ENCODE measurements at places on chromosomes 1 and 21.

- no peak for DNase-seq
Measured at GRCh38 chr1:34603594-34603993, 151.3 kb upstream of the GJB5 start.

DNA sequence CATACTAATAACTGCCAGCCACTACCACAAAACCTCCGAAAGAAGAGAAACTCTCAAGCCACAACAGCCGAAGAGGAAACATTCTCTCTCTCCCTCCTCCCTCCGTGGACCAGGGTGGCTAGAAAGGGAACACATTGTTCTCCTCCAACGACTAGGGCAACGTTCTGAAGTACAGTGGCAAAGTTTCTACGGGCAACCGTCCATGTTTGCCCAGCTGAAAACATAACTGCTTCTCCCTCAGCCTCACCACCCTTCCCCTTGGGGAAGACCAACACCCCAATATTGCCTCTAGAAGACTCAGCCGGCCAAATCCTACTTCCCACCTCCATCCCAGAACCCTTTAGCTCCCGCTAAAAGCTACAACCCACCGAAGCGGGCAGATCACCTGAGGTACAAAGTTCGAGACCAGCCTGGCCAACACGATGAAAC is 2.0 kb downstream of the GLUL start:
- DNase-seq = no peak

DNA sequence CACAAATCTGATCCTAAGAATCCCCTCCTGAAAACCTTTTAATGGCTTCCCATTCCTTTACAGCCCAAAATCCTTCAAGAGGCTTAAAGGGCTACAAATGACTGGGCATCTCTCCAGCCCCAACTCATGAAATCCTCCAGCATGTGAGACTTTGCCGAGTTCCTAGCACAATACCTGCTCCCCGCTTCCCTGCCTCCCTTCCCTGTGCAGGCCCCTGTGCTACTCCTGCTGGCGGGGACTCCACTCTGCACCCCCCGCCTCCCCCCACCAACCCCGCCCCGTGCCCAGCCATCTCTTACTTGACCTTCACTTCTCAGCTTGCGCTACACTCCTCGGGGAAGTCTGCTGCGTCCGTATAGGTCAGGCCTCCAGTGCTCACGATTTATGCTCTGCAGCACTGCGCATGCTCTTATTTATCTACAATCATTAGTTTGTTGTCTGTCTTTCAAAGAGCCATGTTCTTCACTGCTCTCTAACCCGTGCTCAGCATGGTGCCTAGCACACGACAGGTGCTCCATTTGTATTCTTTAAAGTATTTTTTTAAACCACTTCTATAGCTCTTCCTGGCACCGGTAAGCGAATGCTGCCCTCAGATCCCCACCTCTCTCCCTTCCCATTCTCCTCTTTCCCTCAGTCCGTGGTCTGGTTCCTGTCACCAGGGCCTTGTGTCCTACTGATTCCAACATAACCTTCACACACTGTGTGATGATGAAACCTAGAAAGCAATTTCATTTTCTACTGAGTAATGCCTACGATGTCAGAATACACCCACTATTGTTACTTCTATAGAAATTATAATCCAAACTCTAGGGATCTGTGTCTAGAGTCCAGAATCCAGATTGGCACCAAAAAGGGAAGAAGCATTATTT is 37.5 kb upstream of the PLA2G2C start:
- DNase-seq = no peak

DNA sequence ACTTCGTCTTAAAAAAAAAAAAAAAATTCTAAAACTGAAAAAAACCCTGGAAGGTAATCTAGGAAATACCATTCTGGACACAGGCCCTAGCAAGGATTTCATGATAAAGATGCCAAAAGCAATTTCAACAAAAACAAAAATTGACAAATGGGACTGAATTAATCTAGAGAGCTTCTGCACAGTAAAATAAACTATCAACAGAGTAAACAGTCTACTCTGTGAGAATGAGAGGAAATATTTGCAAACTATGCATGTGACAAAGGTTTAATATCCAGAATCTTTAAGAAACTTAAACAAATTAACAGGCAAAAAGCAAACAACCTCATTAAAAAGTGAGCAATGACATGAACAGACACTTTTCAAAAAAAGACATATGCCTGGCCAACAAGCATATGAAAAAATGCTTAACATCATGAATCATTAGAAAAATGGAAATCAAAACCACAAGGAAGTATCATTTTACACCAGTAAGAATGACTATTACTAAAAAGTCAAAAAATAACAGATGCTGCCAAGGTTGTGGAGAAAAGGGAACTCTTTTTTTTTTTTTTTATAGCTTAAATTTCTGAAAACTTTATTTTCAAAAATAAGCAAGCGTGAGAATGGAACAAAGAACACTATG is 29.4 kb upstream of the RNPC3 start:
- no peak for DNase-seq

DNA sequence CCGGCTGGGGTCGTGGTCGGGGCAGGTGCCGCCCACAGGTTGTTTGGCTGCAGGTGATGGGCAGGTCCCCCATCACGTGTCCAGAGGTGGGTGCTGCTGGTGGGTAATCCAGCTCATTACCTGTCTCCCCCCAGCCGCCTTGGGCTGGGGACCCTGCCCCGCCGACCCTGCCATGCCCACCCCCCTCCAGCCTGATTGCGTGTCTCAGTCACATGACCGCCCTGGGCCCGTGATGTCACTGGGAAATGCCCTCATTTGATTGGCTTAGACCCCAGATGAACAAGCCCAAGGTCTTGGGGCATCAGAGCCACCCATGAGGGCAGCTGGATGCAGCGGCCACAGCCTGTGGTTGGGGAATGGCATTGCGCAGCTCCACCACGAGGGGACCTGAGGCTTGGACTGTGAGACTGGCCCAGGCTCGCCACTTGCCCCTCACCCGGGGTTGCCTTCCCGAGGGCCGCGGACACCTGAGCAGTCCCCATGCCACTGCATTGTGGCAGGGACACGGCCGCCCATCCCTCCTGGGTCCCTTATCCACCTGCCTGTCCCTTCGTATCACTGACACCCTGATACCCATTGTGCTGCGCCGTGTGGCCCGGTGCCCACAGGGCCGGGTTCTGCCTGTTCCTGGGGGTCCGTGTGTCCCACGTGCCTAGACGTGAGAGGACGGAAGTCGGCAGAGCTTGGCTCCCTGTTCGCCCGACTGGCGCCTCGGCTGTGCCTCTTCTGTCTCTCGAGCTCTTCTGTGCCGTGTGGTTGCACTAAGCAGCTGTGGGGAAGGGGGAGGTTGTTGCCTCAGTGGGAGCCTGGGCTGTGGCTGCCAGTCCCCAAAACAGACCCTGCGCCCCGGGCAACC is 68.0 kb downstream of the FAAP20 start:
- no peak for DNase-seq

DNA sequence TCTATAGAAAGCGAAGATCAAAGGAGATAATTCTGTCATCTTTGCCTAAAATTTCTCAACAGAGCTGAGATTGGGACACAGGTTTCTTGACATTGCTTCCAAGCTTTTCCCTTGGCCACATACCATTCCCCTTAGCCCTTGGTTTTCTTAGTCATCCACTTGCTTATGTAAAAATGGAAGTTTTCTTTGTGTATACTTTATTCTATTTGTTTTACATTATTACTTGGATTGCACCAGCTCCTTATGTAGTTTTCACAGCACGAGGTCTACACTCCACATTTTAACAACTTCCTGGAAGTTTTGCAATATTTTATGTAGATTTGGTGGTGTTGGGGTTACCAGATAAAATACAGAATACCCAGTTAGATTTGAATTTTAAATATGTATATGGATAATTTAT is 129.8 kb downstream of the PLA2G4A start:
- DNase-seq = no peak

DNA sequence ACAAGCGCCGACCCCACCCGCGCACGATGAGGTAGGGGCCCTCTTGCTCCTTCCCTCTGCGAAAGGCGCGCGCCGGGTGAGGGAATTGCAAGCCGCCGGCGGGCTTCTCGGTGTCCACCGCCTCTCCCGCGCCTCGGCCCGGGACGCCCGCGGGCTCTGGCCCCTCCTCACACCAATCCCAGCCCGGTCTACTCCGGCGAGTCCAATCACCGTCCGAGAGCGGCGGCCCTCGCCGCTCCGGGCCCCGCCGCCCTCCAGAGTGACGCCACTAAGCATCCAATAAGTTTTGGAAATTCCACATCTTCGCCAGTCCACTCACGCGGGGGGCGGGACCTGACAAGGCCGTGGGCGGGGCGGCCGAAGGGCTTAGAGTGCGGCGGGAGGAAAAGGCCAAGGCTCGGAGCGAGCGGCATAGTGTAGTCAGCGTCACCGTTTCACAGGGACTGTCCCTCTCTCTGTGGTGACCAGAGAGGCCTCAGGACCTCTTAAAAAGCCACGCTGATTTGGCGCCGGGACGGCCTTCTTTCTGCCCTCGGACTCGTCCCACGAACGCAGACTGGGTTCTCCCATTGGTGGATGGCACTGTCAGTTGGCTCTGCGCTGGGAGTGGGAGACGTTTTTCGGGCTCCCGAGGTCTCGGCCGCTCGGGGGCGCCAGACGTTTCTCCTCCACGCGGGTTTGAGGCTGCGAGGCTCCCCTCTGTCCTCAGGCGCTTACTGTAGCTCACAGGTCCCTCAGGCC is at the start of gene TRIM45:
Gene TRIM45 (minus strand): TSS at position 161 of the 741 bp plus-strand sequence. CDS start 548 bp downstream, outside the sequence.
- peak; percentile 85 for DNase-seq

GRCh38 chr1:32741059-32741412 is 38.5 kb upstream of the SYNC start:
- DNase-seq = no peak

DNA sequence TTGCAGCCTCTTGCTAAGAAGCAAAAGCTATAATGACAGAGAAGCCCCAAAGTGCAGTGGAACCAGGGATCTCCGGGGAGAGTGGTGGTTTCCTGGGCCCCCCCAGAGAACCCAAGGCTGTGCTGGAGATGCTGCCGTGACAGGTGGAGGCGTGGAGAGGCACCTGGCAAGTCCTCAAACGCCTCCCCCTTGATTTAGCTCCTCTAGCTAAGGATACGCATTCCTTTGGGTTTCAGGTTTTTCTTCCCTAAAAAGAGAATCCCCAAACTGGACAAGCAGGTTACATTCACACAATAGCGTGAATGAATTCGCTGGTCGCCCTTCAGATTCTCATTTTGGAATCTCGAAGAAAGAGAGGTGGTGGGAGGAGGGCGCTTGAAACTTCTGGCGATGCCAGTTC is 853 bp upstream of the ATP1A1 start:
- DNase-seq = no peak

- DNase-seq = no peak
Measured at GRCh38 chr1:239717097-239717917, 330.9 kb downstream of the CHRM3 start.

DNA sequence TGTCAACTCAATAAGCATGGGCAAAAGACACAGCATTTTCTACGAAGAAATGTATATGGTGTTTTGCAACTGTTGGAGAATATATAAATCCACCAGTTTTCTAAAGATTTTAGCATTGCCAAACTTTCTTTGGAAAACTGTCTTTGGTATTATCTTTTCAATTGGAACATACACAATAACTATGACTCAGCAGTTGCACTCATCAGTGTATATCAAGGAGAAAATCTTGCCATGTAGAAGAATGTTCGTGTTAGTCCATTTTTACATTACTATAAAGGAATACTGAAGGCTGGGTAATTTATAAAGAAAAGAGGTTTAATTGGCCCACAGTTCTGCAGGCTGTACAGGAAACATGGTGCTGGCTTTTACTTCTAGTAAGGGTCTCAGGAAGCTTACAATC is 41.1 kb downstream of the PRKAA2 start:
- DNase-seq = no peak

DNA sequence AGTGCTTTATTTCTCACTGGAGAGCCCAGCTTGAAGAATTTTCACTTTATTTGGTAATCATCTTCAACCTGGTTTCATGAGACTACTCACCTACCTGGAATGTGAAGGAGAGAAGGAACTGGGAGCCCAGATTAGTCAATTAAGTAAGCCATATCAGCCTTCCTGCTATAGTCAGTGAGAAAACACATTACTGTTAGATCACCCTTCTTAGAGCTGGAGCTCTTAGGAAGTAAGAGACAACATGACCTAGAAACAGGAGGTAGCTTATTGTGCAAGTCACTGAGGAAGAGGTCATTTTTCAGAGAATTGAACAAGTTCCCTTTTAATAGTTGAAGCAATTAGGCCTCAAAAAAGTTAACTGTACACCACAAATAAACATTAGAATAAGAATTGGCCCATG is 49.2 kb upstream of the TEKT2 start:
- DNase-seq = peak; percentile 24

DNA sequence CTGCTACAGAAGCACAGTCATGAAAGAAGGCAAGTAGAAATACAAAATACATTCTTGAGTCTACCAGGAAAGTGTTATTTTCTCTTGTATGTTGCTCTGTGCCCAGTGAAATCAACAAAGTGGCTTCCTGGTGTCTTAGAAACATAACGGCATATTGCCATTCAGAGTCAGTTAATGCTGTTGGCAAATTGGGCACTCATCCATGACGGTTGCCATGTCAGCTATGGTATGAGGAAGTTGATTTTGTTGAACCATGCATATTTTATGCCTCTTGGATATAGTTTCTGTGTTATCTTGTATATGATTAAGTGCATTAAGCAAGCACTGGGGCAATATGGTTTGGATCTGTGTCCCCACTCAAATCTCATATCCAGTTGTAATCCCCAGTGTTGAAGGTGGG is 153.1 kb upstream of the CXADR start:
- DNase-seq = no peak

GRCh38 chr1:223018534-223018933 is 124.5 kb downstream of the TLR5 start:
- DNase-seq = no peak

DNA sequence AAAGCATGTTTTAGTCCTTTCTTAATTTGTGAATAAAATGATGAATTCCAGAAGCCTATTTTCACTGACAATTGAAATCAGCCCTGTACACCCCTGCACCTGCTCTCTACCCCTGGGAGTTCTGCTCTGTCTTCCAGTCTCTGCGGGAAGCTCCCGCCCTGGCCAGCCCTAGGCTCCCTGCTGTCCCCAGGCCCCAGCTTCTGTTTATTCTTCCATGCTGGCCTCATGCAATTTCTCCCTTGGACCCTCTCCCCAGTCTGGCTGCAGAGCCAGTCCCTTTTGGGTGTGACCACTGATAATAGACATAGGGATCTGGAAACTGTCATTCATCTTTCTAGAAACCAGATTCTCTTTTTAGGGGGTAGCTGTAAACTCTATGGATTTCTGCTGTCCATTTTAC is 258.6 kb downstream of the GRIK3 start:
- DNase-seq = no peak

DNA sequence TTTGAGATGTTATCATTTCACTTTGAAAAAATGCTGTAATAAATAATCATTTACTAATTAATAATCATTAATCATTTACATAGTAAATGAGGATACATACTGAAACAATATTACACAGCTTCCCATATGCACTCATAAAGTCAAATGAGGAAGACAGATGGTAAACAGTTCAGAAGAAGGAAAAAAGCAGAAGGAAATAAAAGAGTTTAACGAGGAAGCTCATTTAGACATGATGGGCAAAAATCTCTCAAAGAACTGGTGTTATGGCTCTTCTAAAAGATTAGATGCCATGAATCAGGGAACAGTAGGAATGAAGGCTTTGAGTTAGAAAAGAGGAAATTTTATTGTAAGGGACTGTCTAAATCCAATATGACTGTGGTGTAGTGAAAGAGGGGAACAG is 347.6 kb downstream of the PTPRC start:
- no peak for DNase-seq

- no peak for DNase-seq
Measured at GRCh38 chr1:161206411-161207140, 4.4 kb downstream of the NDUFS2 start.

Measured in GM04503 (cell line).